ENCODE measurements at places on chromosomes 4 and X.

DNA sequence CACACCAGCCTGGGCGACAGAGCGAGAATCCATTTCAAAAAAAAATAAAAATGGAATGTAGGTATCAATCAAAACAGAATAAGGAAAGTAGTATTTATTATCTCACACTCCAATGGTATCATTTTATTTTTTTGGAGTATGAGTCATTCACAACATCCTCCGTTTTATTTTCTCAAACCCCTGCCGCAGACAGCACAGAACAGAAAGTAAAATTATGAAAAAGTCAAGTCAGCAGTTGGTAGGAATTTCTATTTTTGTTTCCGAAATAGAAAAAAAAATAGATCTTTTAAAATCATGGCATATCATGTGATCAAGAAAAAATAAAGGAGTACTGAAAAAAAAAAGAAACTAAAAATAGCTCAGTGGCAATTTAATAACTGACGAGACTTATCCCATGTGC, 490.7 kb upstream of the TENM3 start:
- no peak for DNase-seq

DNA sequence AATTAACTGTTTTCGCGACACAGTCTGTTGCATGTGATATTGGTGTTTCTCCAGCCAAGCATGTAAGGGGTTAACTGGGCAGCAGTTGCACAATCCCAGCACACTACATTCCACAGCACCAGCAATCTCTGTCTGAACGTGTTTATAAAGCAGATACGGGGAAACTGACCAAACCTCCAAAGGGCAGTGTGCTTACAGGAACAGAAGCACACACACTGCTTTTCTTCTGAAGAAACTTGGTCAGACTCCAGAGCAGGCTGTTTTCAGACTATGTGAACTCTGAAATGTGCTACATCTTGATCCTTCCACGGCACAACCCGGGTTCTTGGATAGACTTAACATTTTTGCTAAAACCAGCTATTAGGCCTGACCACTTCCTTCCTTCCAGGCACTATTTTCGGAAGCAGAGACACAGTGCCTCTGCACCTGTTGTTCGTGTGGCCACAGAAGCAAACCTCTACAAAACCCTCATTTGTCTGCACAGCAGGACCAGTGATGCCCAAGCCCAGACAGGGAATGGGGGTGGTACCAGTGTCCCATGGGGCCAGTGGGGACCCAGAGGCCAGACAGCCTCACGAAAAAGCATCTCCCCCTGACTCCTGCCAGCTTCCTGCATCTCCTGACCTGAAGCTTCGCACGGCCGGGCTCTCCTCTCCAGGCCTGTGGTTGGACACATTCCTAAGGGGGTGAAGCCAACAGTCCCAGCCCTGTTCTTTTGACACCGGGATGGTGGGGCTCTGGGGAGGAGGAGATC, 90.1 kb downstream of the IRF2 start:
- DNase-seq: no peak

GRCh38 chr4:100754751-100755150, 236.9 kb upstream of the EMCN start:
- no peak for DNase-seq

GRCh38 chr4:162634390-162634789, 470.6 kb upstream of the FSTL5 start:
- no peak for DNase-seq

DNA sequence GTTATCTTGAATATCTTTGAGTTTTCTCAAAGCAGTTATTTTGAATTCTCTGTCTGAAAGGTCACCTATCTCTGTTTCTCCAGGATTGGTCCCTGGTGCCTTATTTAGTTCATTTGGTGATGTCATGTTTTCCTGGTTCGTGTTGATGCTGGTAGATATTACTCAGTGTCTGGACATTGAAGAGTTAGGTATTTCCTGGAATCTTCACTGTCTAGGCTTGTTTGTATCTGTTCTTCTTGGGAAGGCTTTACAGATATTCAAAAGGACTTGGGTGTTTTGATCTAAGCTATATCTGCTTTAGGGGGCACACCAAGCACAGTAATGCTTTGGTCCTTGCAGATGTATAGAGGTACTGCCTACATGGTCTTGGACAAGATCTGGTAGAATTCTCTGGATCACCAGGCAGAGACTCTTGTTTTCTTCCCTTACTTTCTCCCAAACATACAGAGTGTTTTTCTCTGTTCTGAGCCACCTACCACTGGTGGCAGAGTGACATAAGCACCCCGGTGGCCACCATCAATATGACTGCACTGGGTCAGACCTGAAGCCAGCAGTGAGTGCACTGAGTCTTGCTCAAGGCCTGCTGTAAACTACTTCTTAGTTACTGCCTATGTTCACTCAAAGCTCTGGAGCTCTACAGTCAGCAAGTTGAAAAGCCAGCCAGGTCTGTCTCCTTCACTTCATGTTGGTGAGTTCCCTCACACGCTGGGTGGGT, 193.5 kb upstream of the AMOT start:
- DNase-seq: no peak

DNA sequence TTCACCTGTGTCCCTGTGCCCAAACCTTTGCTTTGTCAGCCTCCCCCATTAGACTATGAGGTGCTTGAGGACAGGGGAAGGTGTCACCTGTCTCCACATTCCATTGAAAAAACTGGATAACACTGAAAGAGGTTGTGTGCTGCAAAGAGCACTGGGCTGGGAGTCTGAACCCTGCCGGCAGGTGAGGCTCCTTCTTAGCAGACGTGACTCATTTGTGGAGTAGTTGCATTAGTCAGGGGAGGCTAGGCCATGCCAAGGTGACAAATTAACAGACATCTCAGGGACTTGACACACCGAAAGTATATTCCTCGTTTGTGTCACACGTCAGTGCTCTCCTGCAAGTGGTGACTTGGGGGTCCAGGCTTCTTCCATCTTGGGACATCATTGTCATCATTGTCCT, 95.9 kb upstream of the STX18 start:
- DNase-seq: no peak

GRCh38 chr4:108010167-108010566, 20.5 kb downstream of the HADH start:
- no peak for DNase-seq

DNA sequence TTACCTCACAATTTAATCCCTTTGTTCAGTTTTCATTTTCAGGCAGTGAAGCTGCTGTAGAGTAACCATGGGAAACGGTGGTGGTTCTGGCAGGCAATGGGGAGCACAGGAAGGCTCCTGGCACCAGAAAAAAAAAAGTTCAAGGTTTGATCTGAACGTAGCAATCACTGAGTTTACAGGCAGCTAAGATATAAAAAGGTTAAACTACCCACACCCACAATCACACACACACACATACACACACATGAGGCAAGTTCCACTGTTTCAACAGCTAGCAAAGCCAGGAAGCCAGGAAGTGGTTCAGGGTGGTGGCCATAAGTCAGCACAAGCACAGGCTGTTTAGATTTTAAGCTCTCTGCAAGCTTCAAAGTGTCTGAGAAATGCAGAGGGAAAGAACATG, at the start of gene SULT1B1:
Gene SULT1B1 (minus strand): TSS at position 166 of the 400 bp plus-strand sequence. CDS start 5,403 bp downstream, outside the sequence.
- no peak for DNase-seq

DNA sequence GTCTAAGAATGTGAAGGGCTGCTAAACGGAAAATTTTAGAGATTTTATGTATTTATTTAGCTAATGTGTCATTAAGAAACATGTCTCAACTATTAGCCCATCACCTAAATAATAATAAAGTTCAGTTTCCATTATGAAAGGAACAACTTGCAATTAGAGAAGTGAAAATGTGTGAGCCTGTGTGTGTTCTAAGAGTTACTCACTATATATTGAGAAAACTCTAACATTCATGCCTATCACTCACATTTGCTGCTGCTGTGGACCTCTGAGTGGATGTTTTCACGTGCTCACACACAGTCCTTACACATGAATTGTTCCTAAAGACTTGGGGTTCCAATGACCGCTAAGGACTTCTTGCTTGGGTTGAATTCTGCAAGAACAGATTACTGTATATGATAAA, 364.0 kb downstream of the TMA16 start:
- DNase-seq: no peak

GRCh38 chr4:118289794-118290193, 63.0 kb downstream of the PRSS12 start:
- no peak for DNase-seq

GRCh38 chr4:80307183-80307735, 28.3 kb upstream of the CFAP299 start:
- no peak for DNase-seq

DNA sequence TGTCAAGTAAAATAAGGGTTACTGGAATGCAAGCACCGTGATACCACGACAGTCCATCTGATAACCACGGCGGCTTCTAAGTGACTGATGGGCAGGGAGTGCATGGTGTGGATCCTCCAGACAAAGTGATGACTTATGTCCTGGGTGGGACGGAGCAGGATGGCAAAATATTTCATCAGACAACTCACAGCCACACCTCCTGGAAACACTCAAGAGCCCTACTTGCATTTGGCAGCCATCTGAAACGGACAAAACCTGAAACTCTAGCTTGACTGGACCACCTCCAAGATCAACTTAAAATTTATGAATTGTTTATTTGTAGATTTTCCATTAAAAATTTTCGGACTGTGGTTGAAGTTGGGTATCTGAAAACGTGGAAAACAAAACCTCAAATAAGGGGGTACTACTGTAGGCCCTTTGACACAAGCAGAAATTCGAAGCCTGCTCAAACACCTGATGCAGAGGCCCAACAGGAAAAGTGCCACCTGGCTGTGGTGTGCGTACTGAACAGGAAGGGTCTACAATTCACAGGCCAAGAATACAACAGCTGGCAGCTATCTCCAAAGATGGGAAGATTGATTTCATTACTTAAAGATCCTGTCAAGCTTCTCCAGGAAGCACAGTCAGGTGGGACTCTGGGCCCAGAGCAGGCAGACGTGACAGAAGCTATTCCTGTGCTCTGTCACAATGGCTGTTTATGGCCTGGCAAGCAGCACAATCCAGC, 26.0 kb downstream of the LRIT3 start:
- no peak for DNase-seq

- no peak for DNase-seq
Measured at GRCh38 chrX:25534091-25534490, 518.3 kb upstream of the ARX start.

- DNase-seq: peak; percentile 62
Measured at GRCh38 chrX:119273420-119274192, 37.5 kb downstream of the PGRMC1 start.

GRCh38 chrX:56564164-56564885, 898 bp downstream of the UBQLN2 start:
- peak; percentile 20 for DNase-seq

- DNase-seq: no peak
Measured at GRCh38 chrX:40625294-40625693, 2.1 kb downstream of the MPC1L start.

- no peak for DNase-seq
Measured at GRCh38 chr4:142230991-142231390, 594.6 kb downstream of the IL15 start.

DNA sequence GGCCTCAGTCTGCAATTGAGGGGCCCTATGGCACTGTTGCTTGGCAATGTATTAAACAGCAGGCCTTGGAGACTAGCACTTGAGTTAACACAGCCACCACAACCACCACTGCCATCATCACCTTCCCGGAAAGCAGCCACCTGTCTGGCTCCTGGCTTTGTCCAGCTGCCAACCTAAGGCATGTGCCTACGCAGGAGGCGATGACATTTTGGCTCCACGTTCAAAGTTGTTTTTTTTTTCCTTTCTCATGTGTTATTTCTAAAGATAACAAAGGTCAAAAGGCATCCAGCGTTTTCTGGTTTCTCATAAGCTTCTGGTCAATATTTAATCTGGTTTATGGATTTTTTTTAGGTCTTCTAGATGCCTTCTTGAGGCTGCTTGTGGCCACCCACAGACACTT, 7.5 kb downstream of the CLDN2 start:
- DNase-seq: no peak

DNA sequence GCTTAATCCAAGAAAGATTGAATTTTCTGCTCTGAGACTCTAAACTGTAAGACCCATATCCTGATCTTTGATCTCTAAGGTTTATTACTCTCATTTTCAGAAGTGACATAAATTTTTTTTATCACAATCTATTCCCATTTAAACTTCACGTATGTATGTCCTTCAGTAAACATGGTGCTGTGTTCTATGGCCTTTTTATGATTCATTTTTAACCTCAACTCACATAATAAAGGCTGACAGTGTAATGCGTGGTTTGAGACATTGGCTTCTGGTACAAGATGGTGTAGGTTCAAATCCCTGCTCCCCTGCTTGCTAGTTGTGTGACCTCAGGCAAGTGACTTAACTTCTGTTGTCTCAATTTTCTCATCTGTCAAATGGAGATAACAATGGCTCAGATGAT, 306.0 kb upstream of the AADAT start:
- DNase-seq: no peak

DNA sequence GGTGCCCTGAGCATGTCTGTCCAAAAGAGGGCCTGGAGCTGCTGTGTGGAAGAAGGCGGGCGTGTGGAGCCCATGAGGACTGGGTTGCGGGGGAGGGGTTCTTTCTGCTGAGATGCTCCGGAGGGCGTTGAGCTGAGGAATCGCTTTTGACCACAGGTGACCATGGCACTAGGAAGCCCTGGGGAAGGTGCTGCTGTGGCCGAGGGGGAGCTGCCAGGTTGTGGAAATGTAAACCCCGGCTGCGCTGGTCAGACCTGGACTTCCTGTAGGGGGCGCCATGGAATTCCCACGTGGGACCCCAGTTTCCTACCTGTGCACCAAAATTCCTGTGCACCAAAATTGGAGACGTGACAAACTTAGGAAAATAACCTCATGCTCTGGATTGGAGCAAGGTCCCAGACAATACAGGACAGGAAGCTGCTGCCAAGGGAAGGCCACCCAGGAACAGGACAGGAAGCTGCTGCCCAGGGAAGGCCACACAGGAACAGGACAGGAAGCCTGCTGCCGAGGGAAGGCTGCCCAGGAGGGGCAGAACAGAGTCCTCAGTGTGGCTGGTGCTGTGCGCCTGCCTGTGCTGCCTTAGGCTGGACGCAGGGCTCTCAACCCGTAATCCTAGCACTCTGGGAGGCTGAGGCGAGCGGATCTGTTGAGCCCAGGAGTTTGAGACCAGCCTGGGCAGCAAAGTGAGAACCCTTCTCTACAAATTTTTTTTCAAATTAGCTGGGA, 28.4 kb upstream of the UVSSA start:
- DNase-seq: no peak

DNA sequence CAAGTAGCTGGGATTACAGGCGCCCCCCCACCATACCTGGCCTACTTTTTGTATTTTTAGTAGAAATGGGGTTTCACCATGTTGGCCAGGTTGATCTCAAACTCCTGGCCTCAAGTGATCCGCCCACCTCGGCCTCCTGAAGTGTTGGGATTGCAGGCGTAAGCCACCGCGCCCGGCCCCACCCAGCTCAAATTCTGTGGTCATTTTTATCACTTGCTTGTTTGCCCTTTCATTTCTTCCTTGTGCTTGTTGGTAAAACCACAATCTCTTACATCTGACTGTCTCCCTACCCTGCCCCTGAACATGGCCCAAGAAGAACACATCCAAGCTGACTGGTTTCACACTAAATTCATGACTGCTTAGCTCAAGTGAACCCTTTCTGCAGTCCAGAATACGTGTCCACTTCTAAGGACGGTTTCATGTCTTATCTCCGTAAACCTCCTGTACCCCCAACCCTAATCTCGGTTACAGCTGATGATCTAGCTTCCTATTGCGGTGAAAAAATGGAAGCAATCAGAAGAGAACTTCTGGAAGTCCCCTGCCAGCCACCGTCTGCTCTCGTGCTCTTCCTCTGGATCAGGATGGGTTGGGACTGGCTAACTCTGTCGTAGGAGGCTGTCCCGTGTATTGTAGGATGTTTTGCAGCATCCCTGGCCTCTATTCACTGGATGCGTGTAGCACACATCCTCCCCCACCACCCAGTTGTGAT, 5.4 kb upstream of the RS1 start:
- DNase-seq: no peak

- peak; percentile 85 for DNase-seq
Measured at GRCh38 chrX:51496501-51497291, at the start of gene NUDT11. NUDT11 (minus strand) TSS chrX:51496592; CDS start chrX:51496444, 148 bp downstream.

GRCh38 chrX:115591856-115592842, 31.2 kb downstream of the PLS3 start:
- DNase-seq: no peak
